ENCODE measurements at places on chromosomes 3 and 15.

DNA sequence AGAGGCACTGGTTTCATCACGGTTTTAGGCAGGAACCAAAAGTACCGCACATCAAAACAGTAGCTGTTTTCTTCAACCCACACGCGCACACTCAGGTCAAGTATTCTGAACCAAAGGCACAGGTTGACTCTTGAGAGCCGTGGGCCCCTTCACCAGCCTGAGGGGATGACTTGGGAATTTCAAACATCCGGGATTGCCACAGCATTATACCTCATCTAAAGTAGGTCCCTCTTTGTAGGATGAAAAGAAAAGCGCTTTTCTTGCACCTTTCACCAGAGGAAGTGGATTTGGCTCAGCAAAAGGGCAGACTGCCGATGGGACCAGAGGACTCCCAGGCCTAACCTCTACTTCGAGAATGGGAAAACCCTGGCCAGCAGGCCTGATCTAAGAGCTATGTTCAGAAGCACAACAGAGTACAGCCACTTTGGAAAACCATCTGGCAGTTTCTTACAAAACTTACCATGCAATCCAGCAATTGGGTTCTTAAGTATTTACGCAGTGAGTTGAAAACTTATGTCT, 88.2 kb upstream of the PROK2 start:
- no peak for DNase-seq

DNA sequence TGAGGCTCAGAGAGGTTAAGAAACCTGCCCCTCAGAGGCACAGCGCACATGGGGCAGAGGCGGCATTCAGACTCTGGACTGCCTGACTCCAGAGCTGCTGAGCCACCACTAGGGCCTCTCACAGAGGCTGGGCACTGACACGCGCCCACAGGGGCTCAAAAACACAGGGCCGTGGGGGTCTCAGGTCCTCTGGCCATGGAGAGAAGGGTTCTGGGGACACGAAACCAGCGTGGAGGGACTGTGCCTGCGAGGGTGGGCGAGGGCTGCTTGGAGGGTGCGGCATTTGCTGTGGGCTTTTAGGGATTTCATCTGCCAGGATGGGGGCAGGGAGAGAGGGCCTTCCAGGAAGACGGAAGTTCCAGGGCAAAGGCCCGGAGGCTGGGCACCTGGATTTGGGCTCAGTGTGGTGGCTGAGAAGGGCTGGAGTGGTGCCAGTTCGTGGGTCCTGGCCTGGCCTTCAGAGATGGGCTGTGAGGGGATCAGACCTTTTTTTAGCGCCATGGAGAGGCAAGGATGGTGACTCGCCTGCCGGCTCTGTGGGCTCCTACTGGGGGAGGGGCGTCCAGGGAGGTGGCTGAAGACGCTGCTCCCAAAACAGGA, 69.6 kb downstream of the EFCAB12 start:
- no peak for DNase-seq

- no peak for DNase-seq
Observed at GRCh38 chr3:192494174-192494573, 233.2 kb downstream of the FGF12 start.

- no peak for DNase-seq
Observed at GRCh38 chr3:181326637-181327223, 337.2 kb upstream of the DNAJC19 start.

Measured in T1000 (cell line).